ENCODE measurements at places on chromosomes 5 and 9.

DNA sequence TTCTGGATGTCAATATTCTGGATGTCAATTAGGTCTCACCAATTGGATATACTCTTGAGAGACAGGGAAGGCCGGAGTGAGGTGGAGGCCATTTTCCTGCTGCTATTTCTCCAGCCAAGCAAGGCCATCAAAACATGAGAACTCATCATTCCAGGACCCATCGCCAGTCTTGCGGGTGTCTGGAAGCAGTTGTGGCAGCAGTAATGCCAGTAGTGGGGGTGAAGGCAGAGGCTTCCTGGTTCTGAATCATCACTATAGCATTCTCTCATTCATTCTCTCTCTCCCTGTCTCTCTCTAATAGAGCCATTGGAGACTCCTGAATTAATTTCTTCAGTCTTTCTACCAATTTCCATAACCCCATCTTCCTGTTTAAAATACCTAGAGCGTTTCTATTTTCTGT, 71.8 kb downstream of the EGFLAM start:
- DNase-seq: no peak

- peak; percentile 57 for DNase-seq
These were observed 42.8 kb downstream of the NFIB start for GRCh38 chr9:14271093-14271673.

- no peak for DNase-seq
These were observed 10.4 kb upstream of the MIER3 start for GRCh38 chr5:56962286-56962685.

- no peak for DNase-seq
These were observed 147.4 kb downstream of the AGTPBP1 start for GRCh38 chr9:85594316-85594715.

DNA sequence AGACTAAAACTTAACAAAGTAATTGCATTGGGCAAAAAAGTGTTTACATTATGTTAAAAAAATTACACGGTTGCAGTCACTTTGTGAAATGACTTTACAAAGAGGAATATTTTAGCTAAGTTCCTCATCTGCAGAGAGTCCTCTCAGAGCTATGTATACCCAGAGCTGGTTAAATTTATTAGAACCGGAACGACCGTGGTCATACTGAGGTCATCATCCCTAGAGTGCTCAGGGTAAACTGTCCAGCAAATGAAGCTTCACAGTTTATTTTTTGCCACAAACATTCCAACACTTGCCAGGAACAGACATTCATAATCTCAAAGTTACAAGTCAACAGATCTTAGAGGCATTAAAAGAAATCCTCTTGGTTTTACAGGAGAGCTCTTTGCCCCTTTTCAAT, 897 bp downstream of the ROPN1L start:
- DNase-seq: no peak

DNA sequence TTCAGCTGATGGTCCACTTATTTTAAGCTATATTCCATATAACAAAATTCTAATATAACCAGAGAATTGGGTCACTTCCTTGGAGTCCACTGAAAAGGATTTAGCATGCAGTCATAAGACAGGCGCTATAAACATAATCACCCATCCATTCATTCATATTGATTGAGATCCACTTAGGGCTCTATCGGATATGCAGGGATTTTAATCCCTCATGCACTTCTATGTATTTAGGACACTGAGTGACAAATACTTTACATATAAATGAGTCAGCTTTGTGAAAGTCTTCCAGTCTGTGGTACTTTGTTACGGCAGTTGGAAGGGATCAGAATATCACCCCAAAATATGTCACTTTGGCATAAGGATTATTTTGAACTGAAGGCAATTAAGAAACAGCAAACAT, 127.3 kb upstream of the ZNF608 start:
- no peak for DNase-seq

DNA sequence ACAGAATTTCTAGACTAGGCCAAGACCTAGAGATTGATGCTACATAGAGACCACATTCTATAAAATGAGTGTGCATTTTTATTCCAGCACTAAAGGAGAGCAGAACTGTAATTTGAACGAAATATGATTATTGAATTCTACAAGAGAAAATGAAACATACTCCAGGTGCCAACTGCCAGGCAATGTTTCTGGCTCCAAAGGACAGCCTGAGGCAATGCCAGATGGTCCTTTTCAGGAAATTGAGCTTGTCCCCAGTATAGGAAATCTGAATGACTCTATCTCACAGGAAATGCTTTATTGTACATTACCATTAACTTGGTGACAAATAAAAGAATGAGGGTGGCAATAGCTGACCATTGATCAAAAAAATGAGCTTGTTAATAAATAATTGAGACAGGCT, 28.8 kb upstream of the RASGRF2 start:
- DNase-seq: no peak

GRCh38 chr5:140253985-140254384, 48.9 kb downstream of the PFDN1 start:
- DNase-seq: no peak

DNA sequence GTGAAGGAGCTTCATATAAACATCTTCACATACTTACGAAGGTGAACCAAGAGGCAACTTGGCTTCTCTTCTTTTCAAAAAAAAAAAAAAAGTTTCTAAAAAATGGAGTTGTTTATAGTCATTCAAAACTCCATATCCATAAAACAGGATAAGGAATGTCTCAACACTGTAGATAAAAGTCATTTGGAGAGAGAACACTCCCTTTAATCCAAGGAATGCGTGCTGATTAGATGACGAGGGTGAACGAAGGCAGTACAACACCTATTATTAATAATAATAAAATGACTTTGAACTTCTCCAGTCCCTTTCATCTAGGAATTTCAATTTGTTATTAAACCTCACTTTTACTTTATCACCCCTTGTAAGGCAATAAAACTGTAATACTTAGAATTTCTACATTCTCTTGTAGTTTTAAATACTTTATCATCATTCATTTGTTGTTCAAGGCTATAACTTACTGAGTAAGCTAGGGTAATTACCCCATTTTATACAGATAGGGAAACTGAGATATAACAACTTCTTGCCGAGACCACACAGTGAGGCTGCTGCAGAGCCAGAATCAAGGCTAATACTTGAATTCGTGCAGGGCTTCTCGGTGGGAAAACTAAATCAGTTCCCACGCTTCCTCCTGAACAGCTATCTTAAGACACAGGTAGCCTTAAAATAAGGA, 377.1 kb downstream of the EFNA5 start:
- no peak for DNase-seq
